ENCODE measurements at places on chromosomes 2 and 18.

DNA sequence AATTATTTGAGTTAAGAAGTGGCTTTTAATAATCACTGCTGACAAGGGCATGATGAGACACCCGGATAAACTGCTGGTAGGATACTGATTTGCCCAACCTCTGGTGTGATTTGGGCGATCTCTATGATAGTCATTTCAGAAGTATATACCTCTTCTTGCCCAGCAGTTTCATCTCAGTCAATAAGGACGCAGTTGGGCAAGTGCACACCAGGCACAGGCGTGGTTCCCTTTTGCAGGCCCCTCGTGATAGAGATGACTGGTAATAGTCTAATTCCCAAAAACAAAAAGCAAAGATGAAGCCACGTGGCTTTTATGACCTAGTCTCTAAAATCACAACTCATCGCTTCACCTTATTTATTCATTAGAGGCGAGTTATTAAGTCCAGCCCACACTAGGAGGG, 246.4 kb downstream of the PRKCE start:
- no peak for DNase-seq

- no peak for DNase-seq
These were observed 653 bp upstream of the ANKAR start for GRCh38 chr2:189673661-189674373.

DNA sequence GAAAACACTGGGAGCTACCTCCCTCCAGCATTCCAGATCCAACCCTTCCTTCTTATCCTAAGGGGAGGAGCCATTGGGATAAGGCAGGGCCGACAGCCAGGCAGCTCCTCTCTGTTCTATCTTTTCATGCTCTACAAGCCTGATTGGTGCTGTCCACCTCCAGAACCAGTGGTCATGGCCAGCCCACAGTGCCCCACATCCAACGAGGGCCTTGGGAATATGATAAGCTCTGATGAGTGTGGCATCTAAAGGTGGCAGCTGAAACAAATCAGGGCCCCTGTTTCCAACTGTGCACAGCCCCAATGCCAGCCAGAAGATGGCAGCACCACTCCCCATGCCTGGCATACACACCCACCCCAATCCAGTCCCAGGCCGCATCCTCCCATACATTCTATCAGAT, 329.3 kb downstream of the C1D start:
- no peak for DNase-seq

DNA sequence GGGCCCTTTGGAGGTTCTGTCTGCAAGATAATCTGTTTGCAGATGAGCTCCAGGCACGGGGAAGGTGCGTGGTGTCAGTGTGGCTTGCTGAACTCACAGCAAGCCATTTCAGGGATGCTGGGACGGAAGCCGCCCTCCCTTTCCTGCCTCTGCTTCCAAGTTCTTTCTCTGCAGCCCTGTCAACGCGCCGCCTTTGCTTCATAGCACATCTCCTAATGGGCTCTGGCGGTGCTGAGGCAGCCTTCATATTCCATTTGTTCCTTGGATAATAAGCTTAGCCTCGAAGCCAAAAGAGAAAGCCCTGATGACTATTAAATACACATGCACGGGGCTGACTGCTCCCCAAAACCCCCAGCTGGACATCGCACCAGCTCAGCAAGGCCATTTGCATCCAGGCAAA, 81.7 kb upstream of the TAF1B start:
- DNase-seq = no peak

- DNase-seq = no peak
These were observed 18.7 kb downstream of the RBBP8 start for GRCh38 chr18:22951823-22952222.

DNA sequence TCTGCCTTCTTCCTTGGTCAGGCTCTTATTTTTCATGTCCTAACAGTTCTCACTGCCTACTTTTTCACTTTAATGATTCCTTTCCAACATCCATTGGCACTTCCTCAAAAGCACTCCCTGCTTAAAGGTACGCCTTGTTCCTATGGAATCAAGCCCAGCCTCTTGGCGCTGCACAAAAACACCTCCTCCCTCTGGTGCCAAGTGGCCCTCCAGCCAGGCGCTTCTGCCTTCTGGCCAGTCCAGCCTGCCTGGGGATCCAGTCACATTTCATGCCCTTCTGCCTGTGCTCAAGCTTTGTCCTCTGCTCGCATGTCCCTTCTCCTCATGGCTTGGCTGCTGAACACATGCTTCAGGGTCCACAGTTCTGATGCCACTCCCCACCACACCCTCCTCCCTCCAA, 6.3 kb downstream of the TPRKB start:
- DNase-seq = no peak

- DNase-seq = no peak
These were observed 401.9 kb downstream of the MEIS1 start for GRCh38 chr2:66836851-66837250.

GRCh38 chr18:427005-427404, 73.5 kb downstream of the COLEC12 start:
- no peak for DNase-seq

DNA sequence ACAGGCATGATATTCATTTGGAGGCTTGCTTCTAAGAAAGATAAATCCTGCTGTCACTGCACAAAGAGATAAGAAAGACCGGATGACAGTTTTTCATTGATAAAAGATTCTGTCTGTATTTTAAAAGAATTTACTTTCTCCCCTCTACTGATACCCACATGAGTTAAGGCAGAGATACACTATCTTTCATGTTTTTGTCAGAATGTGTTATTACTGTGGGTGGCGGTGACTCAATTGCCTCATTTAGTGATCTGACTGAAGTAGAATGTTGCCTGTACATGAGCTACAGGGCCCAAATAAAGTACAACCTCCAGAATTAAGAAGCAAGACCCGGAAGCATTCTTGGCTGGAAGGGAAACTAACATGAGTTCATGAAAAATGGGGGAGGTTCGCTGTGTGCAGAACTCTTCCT, 480.0 kb downstream of the SLC4A3 start:
- no peak for DNase-seq

GRCh38 chr2:150350500-150350899, 137.0 kb downstream of the RND3 start:
- DNase-seq = no peak

DNA sequence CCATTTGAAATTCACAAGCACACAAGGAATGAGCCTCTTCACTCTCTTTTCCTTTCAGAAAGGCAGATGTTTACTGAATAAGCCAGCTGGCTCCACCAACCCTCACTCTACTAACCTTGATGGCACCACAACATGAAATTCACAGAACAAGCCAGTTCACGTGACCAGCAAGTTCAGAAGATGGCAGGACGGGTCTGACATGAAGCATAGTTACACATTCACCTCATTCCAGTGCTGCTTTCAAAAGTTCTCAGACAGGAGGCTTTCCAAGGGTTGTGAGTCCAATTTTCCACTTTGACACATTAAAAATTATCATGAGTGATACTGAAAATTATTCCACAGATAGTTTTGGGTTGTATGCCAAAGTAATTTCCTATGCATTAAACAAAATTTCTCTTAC, 74.2 kb upstream of the MBOAT2 start:
- DNase-seq = no peak

GRCh38 chr18:40558706-40559392, 1396.2 kb upstream of the PIK3C3 start:
- no peak for DNase-seq

GRCh38 chr18:60984510-60984909, 348.7 kb upstream of the CDH20 start:
- no peak for DNase-seq

GRCh38 chr2:147649998-147650397, 194.8 kb upstream of the ACVR2A start:
- DNase-seq = no peak

DNA sequence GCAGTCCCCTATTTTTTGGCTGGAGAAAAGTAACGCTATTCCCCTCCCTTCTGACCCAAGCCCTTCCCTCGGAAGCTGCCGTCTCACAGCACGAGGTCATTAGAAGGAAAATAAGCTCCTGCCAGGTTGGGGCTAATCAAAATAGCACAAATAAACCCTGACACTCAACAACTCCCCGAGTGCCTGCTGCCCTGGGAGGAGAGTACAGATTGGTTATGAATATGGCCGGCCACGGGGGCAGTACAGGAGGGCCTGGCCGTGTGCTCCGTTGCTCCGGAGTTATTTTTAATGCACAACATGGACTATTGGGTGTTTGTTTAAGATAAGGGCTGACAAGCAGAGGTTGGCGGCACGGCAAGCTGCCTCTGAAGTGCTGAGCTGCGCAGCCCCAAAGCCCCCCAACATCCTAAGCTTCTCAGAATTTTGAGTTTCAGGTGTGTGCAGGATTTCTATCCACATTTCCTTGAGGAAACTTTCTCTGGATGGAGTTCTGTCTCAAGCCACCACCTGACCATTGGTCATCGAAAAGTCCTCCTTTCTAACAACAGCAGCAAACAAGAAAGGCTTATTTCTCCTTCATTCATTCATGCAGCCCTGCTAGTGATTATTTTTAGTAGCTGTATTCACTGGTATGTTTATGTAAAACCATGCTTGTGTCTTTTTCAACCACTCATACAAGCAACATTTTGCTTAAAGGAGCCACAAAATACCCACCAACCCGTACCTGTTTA, 58.7 kb downstream of the PAX3 start:
- no peak for DNase-seq

GRCh38 chr18:41146301-41146700, 808.7 kb upstream of the PIK3C3 start:
- DNase-seq = no peak

GRCh38 chr2:10014418-10015190, 28.7 kb upstream of the KLF11 start:
- no peak for DNase-seq

DNA sequence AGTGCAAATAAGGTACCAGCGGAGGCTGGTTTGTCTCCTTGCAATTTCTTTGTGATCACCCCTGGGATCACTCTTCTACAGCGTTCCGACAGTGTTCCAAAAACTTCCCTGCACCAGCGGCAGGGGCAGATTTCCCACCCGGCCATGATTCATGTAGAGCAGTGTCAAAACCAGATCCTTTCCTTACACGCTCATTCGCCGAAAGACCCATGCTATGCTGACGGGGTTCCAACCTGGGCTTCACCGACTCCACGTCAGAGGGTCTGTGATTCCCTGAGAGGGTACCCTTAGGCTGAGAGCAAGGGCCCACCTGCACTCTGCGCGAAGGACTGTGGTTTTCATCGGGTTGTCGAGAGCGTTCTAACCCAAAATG, 423 bp upstream of the TTC27 start:
- no peak for DNase-seq

GRCh38 chr2:4780679-4781078, 911.5 kb upstream of the SOX11 start:
- no peak for DNase-seq

GRCh38 chr2:73418343-73418742, 32.7 kb downstream of the ALMS1 start:
- no peak for DNase-seq

DNA sequence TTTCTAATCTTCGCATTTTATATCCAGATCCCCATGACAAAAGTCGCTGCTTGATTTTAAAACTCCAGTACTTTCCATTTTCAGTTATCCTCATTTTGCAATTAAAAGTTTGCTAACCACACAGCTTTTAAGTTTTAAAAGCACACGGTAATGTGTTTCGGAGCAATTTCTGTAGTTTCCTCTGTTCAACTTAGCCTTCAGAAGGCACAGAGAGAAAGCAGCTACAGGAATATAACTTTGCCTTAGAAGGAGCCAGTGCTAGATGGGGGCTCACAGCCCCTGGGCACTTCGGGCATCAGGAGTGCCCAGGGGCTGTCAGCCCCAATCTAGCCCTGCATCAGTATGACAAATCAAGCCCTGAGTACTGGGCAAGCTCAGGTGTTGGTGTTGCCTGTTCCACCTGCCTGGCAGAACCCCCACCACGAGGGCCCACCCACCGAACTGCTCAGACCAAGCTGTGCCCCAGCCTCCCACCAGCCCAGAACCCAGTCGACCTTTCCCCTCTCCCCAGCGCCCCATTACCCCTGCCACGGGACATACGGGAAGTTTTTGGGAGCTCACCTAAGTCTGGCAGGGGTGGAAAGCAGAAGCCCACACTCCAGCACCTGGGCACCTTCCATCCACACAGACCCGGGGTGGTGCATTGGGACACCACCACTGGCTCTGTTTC, 47.3 kb downstream of the TRABD2A start:
- peak; percentile 45 for DNase-seq

DNA sequence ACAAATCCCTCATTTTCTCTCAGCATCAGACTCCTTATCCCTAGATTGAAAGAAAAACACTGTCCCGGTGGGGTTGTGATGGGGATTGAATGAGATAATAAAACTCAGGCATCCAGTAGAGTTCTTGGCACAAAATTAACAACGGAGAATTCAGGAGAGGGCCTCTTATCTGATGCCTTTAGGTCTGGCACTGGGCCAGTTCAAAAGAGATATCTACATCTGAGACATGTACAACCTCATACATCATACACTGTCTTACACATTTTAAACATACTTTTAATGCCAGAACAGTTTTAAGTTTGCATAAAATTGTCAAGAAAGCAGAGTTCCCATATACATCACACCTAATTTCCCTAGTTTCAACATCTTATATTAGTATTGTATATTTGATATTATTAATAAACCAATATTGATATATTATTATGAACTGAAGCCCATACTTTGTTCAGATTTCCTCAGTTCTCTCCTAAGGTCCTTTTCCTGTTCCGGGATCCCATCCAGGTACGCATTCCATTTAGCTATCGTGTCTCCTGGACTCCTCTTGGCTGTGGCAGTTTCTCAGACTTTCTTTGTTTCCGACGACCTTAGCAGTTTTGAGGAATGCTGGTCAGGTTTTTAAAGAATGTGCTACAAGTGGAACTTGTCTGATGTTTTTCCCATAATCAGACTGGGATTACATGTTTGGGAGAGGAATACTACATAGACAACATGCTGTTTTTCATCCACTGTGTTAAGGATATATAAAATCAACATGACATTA, 27.8 kb downstream of the NXPH2 start:
- DNase-seq = no peak

DNA sequence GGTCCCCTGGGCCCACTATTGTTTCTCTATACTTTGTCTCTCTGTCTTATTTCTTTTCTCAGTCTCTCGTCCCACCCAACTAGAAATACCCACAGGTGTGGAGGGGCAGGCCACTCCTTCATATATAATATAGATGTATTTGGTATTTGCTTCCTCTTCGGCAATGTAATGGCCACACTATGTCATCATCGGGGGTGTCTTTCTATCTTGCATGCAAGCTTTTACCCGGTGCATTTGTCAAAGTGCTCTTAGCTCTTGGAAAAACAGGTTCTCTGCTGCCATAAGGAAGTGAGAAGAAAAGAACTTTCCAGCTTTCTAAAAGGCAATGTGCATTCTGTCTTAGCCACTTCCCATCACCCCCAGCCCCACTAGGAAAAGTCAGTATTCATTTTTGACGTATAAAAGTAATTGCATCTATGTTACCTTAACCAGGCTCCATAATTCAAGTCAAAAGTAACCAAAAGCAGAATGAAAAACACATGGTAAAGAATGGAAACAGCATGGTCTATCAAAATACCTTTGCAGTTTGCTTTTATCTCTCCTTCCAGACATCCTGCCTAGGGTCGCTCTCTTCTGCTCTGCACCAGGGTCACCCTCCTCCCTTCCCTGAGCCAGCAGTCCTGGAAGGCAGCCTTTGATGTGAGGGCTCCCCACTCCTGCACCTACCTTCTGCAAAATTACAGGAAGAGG, 27.2 kb upstream of the FHL2 start:
- no peak for DNase-seq

Data from activated CD8-positive, alpha-beta memory T cell treated with anti-CD3 and anti-CD28 coated beads, Interleukin-2, amount 50 U/mL, for 48 hours (primary cell).